ENCODE measurements at places on chromosomes 2 and 18.
A peak's percentile ranks its signal among the peaks of the same experiment; 100 is the strongest.

- no peak overlapping the region for H3K4me3 ChIP-seq
- no peaks in the 10 kb centered on the region for H3K27me3 ChIP-seq
- H3K4me1 ChIP-seq: peaks cover 14% of the 10 kb centered on the region
- no peak for DNase-seq
Observed at GRCh38 chr2:180990337-180990736, 9.9 kb downstream of the UBE2E3 start.

GRCh38 chr2:21042958-21043743 lies 722 bp downstream of the APOB start:
- H3K4me1 ChIP-seq: peaks cover 14% of the 10 kb centered on the region
- no peaks in the 10 kb centered on the region for H3K36me3 ChIP-seq
- peaks cover 32% of the 10 kb centered on the region for H3K27me3 ChIP-seq
- no peak overlapping the region for H3K27ac ChIP-seq
- no peak overlapping the region for H3K4me3 ChIP-seq

GRCh38 chr2:3492951-3493614 lies 26.2 kb downstream of the ADI1 start:
- peaks cover 11% of the 10 kb centered on the region for H3K36me3 ChIP-seq
- peaks cover 12% of the 10 kb centered on the region for H3K4me1 ChIP-seq
- H3K4me3 ChIP-seq: no peak overlapping the region
- DNase-seq: no peak
- no peaks in the 10 kb centered on the region for H3K27me3 ChIP-seq

DNA sequence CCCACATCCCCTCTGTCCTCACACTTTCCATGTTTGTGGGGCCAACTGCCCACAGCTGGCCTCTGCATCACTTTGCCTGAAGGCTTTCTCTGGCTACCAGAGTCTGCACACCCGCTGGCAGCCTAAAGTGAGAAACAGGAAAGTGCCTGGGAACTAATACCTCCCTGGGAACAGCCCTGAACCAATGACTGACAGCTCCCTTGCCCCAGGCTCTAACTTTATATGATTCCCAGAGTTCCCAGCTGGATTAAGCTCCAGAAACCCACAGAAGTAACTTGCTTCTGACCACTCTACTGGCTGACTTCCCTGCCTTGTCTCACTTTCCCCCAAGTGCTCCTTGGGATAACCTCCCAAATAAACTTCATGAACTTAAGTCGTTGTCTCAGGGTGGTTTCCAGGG lies 159.6 kb upstream of the LMAN1 start:
- no peak for DNase-seq
- H3K4me1 ChIP-seq: no peaks in the 10 kb centered on the region
- H3K27me3 ChIP-seq: no peaks in the 10 kb centered on the region
- no peaks in the 10 kb centered on the region for H3K36me3 ChIP-seq

DNA sequence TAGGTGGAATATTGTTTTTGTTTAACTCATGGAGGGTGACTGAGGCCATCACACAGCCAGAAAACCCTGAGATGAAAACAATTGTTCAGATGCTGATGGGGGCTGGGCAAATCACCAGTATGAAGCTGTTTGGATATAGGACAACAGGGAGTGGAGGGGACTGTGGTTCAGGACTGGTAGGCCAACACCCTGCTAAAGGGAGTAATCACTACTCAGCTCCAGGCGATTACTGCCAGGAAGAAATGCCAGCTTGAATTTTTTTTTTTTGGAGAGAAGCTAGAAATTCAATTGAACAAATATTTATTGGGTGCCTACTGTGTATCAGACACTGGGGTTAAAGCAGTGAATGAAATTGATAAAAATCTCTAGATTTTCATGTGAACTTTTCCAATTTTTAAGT lies 37.4 kb downstream of the TNP1 start:
- DNase-seq: no peak
- H3K4me1 ChIP-seq: no peaks in the 10 kb centered on the region
- H3K27me3 ChIP-seq: no peaks in the 10 kb centered on the region
- no peaks in the 10 kb centered on the region for H3K36me3 ChIP-seq
- no peak overlapping the region for H3K27ac ChIP-seq
- no peak overlapping the region for H3K4me3 ChIP-seq

GRCh38 chr2:9249020-9249800 lies 42.6 kb downstream of the ASAP2 start:
- no peaks in the 10 kb centered on the region for H3K27me3 ChIP-seq
- peak overlapping the region; percentile 21 for H3K27ac ChIP-seq
- peaks cover 79% of the 10 kb centered on the region for H3K4me1 ChIP-seq
- no peak for DNase-seq
- H3K36me3 ChIP-seq: no peaks in the 10 kb centered on the region

DNA sequence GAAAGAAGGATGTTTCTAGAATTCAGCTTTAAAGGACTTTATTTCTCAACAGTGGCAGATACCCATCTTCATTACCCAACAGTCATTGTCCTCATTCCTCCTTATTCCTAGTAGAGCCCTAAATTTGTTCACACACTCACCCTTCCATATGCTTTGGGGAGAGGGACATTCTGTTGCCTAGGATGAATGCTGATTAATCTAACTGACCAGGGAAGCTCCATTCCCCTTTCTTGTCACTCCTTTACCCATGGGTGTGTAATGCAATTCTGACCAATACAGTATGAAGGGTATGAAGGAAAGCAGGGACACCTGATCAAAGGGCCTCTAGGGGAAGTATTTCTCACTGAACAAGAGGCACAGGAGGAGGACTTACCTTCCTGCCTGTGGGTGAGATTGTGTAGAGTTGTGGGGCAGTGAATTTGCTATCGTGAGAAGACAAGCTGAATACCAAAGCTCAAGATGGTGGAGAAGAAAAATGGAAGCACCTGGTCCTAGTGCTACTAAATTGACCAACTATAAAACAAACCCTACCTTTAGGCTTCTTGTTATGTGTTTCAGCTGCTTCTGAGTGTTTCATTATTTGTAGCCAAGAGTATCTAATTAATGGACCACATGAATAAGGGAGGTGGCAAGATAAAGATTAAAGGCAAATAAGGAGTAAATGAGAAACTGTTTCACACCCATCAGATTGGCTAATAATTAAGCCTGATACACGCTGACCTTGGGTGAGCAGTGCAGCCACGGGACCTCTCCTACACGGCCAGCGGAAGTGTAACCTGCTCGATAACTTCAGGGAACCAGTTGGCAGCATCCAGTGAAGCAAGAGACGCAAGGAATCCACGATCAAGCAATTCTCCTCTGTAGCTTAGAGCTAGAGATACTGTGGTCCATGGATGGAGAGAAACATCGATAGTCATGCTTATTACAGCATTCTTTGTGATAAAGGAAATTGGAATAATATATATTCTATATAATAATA lies 202.3 kb downstream of the MYCN start:
- DNase-seq: no peak
- H3K27me3 ChIP-seq: no peaks in the 10 kb centered on the region
- H3K27ac ChIP-seq: no peak overlapping the region
- no peaks in the 10 kb centered on the region for H3K36me3 ChIP-seq

- no peak overlapping the region for H3K27ac ChIP-seq
- H3K27me3 ChIP-seq: no peaks in the 10 kb centered on the region
- no peak for DNase-seq
- H3K4me3 ChIP-seq: no peak overlapping the region
- H3K4me1 ChIP-seq: no peaks in the 10 kb centered on the region
Observed at GRCh38 chr18:47209171-47209570, 33.0 kb upstream of the IER3IP1 start.

- H3K36me3 ChIP-seq: no peaks in the 10 kb centered on the region
- DNase-seq: no peak
- no peak overlapping the region for H3K4me3 ChIP-seq
- H3K27ac ChIP-seq: no peak overlapping the region
- H3K4me1 ChIP-seq: no peaks in the 10 kb centered on the region
Observed at GRCh38 chr2:216354306-216354705, 18.0 kb downstream of the MARCHF4 start.

DNA sequence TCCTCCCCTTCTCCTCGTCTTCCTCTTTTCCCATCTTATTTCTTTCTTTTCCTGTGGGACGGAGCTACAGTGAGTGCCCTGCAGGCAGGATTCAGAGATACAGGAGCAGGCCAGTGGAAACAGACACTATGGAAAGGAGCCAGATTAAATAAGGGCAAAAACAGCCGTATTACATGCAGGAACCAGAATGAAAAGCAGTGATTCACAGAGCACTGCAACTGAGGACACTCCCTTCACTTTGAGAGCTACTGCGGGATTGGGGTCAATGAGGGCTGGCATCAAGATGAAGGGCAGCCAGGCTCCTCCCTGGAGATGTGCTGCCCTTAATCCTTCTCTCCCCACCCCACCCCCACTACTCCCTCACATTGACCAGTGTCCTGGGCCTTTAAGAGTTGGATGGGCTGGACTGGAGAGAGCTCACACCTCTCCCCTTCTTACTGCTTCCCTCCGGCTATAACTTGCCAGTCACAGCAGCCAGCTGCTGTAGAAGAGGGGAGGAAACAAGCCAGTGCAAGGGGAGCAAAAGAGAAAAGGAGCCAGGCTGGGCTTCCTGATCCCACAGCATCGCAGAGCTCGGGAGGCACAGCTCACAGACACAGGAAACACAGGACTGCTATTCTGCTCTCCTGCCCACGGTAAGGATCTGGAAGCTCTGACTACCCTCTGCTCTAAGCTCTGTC lies at the start of gene PLCD4:
PLCD4 (plus strand) TSS at position 464 of the 680 bp plus-strand sequence. CDS start 7,841 bp downstream, outside the sequence.
- peak within 1 kb of the TSS; percentile 30 for H3K4me3 ChIP-seq
- DNase-seq: no peak
- peaks cover 34% of the 10 kb centered on the region for H3K4me1 ChIP-seq
- H3K27me3 ChIP-seq: no peaks in the 10 kb centered on the region

GRCh38 chr2:63631501-63631900 lies 42.7 kb downstream of the MDH1 start:
- H3K4me1 ChIP-seq: no peaks in the 10 kb centered on the region
- H3K27ac ChIP-seq: no peak overlapping the region
- no peak for DNase-seq
- no peak overlapping the region for H3K4me3 ChIP-seq
- no peaks in the 10 kb centered on the region for H3K27me3 ChIP-seq

- no peaks in the 10 kb centered on the region for H3K27me3 ChIP-seq
- H3K27ac ChIP-seq: no peak overlapping the region
- no peak for DNase-seq
- H3K4me1 ChIP-seq: peaks cover 10% of the 10 kb centered on the region
- no peak overlapping the region for H3K4me3 ChIP-seq
Observed at GRCh38 chr2:31067259-31067658, 71.0 kb downstream of the GALNT14 start.

- no peak for DNase-seq
- no peak overlapping the region for H3K4me3 ChIP-seq
- H3K27ac ChIP-seq: no peak overlapping the region
- no peaks in the 10 kb centered on the region for H3K36me3 ChIP-seq
- H3K4me1 ChIP-seq: no peaks in the 10 kb centered on the region
Observed at GRCh38 chr2:43839776-43840564, 1.2 kb downstream of the ABCG8 start.

- no peak overlapping the region for H3K4me3 ChIP-seq
- no peak for DNase-seq
- H3K36me3 ChIP-seq: no peaks in the 10 kb centered on the region
- no peaks in the 10 kb centered on the region for H3K4me1 ChIP-seq
Observed at GRCh38 chr2:112706170-112706664, 14.6 kb upstream of the NT5DC4 start.

GRCh38 chr2:1687254-1687653 lies 57.1 kb downstream of the PXDN start:
- H3K27me3 ChIP-seq: no peaks in the 10 kb centered on the region
- DNase-seq: no peak
- H3K27ac ChIP-seq: no peak overlapping the region
- peaks cover 3% of the 10 kb centered on the region for H3K36me3 ChIP-seq
- H3K4me1 ChIP-seq: no peaks in the 10 kb centered on the region

GRCh38 chr2:20021405-20022009 lies 9.0 kb upstream of the MATN3 start:
- no peak overlapping the region for H3K27ac ChIP-seq
- no peak for DNase-seq
- H3K4me1 ChIP-seq: no peaks in the 10 kb centered on the region
- no peak overlapping the region for H3K4me3 ChIP-seq
- H3K27me3 ChIP-seq: no peaks in the 10 kb centered on the region
- no peaks in the 10 kb centered on the region for H3K36me3 ChIP-seq

GRCh38 chr2:226427538-226428307 lies 371.9 kb downstream of the IRS1 start:
- peaks cover 12% of the 10 kb centered on the region for H3K4me1 ChIP-seq
- H3K4me3 ChIP-seq: no peak overlapping the region
- DNase-seq: no peak
- no peaks in the 10 kb centered on the region for H3K27me3 ChIP-seq
- H3K27ac ChIP-seq: no peak overlapping the region

DNA sequence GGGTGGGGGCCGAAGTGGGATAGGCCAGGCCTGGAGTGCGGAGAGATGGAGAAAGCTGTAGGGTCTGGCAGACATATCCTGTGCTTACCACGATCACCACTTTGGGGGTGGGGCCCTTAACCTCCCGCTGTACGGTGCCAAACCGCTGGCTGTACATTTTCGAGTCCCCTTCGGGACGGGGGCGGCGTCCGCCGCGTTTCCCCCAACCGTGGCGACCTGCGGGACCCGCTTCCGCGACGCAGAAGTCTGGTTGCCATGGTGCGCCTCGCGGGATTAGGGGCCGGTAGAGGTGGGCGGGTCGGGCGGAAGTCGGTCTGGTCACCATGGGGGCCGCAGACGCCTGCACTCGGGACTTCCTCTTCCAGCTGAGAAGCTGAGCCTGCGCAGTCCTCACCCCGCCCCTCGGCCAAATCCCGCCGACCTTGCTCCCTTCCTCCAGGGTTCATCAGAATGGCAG lies at the start of gene CFAP53:
CFAP53 (minus strand) TSS at position 248 of the 457 bp plus-strand sequence; CDS start at position 157, 91 bp downstream.
- H3K36me3 ChIP-seq: peaks cover 26% of the 10 kb centered on the region
- H3K27ac ChIP-seq: peak within 1 kb of the TSS; percentile 54
- peak; percentile 80 for DNase-seq

DNA sequence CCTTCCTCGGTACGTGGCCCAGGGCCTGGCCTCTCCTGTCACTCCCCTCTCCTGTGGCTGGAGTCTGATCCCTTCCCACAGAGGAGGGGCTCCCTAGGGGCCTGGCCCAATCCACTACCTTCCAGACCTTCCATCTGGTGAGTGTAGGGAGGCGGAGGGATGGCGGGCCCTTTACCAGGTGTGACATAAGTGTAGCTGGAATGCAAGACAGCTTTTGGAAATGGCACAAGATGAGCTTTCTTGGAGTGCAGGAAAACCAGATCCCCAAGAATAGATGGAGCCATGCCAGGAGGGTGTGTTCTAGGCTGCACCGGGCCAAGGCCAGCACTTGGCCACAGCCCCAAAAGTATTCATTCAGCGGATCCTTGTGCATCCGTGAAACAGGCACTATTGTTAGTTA lies 30.1 kb downstream of the IGFBP5 start:
- H3K4me1 ChIP-seq: peaks cover 14% of the 10 kb centered on the region
- no peak overlapping the region for H3K4me3 ChIP-seq
- H3K27me3 ChIP-seq: no peaks in the 10 kb centered on the region
- H3K36me3 ChIP-seq: peaks cover 44% of the 10 kb centered on the region
- H3K27ac ChIP-seq: peak overlapping the region; percentile 18

DNA sequence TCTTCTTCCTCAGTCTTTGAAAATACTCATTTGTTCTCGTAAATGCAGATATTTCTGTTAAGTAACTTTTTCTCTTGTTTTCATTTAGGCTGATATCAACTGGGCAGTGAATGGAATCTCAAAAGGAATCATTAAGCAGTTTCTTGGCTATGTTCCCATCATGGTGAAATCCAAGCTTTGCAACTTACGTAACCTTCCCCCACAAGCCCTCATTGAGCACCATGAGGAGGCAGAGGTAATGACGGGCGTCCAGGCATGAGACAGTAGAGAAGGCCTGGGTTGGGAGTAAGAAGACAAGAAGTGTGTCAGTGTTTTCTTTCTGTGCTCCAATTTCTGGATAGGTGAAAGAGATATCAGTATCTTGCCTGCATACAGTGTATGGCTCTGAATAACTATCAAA lies 5.1 kb downstream of the POLR1B start:
- no peaks in the 10 kb centered on the region for H3K27me3 ChIP-seq
- H3K4me3 ChIP-seq: no peak overlapping the region
- peaks cover 28% of the 10 kb centered on the region for H3K4me1 ChIP-seq
- no peak for DNase-seq
- no peak overlapping the region for H3K27ac ChIP-seq

Measured in esophagus squamous epithelium (tissue), 5 donors.